ENCODE measurements at places on chromosomes 16 and 17.

GRCh38 chr17:74654742-74655141 is 31.2 kb upstream of the CD300E start:
- no peak for DNase-seq

DNA sequence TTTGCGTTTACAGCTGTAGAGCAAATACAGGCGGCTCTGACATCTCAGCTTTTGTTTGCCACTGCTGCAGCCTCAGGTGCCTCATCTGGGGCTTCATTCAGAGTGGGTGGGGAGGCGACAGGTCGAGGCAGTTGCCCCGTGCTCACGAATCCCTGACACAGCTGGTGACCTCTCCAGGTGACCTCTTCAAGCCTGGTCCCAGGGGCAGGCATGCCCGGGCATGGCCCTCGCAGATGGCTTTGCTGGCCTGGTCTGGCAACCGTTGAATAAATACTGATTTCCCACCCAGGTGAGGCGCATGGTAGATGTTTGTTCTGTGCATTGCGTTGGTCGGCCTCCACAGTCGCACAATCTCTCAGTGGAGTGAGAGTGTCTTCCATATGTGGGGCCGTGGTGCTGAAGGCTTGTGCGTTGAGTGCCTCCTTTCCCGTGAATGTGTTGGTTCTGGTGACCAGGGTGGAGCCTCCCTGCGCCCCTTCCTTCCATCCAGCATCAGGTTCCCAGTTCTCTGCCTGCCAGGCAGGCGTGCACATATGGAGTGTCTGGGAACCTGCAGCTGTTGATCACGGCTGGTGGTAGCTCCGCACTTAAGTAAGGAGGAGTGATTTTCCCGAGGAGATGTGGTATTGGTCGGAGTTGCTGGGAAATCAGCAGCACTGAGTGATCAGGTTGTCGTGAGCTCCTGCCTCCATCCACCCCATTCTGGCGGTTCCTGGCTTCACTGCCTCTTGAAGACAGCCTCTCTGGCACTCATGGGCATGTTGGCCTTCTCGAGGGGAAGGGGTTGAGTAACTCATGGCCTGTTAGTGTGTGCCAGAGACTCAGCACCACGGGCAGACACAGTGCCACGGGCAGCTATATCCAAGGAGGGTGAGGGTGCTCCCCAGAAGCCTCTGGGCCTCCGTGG is 149.7 kb downstream of the RPTOR start:
- no peak for DNase-seq

DNA sequence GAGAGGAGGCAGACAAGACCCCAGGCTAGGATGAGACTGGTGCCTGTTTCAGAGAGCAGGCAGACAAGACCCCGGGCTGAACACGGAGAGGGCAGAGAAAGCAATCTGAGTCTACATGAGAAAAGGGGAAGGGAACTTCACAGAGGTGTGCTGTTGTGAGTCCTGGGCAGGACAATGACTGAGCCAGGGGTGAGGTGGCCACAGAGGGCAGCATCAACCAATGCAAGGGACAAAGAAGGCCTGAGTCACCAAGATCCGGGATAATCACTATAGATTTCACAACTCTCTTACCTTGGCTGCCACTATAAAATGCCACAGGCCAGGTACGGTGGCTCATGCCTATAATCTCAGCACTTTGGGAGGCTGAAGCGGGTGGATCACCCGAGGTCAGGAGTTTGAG is 89.0 kb downstream of the SLC39A11 start:
- DNase-seq = no peak

- no peak for DNase-seq
Measured at GRCh38 chr16:14576532-14576931, 53.5 kb downstream of the PARN start.

GRCh38 chr17:21287703-21288449 is 3.4 kb downstream of the MAP2K3 start:
- DNase-seq = peak; percentile 97

- no peak for DNase-seq
Measured at GRCh38 chr17:1377334-1377733, 22.7 kb downstream of the YWHAE start.

DNA sequence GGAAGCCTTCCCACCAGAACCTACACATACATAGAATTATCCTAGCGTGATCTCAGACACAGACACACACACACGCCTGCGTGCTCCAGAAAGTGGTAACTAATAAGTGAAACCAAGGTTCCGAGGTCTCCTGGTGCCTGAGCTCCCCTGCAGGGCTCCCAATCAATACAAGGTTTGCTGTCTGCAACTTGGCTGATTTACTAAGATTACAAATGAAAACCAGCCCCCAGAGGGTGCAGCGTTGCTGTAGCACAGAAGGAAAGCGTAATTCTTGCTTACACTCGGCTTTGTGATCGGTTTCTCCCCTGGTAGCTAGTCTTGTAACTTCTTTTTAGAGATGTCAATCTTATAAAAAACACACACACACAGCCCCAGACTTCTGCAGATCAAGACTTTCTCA is 334.1 kb upstream of the XYLT1 start:
- DNase-seq = no peak

GRCh38 chr16:70652322-70652721 is 6.0 kb downstream of the IL34 start:
- no peak for DNase-seq

DNA sequence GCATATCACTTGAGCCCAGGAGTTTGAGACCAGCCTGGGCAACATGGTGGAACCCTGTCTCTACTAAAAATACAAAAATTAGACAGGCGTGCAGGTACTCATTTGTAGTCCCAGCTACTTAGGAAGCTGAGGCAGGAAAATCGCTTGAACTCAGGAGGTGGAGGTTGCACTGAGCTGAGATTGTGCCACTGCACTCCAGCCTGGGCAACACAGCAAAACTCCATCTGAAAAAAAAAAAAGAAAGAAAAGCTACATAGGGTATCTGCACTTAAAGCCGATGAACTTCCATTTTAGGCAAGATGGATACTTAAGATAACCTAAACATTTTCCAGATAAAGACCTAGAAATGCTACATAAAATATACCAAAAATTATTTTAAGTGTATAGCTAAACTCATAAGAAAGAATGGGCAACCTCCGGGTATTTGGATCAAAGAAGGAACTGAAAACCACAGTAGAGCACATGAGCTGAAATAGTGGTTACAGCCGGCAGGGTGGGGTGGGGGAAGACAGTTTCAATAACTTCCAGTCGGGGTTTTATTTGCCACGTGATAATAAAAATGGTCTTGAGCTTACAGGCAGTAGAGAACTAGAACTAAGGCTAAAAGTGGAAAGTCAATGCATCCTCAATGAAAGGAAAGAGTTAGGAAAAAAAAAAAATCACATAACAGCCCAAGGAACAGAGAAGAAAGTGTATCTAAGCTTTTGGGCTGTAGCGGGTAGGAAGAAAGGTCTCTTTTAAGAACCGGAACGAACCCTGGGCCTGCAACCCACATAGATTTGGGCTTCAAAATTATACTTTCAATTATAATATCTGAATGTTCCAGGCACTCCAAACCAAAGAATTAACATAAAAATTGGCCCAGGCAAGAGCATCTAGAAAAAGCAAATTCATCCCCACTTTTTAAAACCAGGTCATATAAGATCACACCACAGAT is 53.1 kb downstream of the CFDP1 start:
- DNase-seq = no peak

DNA sequence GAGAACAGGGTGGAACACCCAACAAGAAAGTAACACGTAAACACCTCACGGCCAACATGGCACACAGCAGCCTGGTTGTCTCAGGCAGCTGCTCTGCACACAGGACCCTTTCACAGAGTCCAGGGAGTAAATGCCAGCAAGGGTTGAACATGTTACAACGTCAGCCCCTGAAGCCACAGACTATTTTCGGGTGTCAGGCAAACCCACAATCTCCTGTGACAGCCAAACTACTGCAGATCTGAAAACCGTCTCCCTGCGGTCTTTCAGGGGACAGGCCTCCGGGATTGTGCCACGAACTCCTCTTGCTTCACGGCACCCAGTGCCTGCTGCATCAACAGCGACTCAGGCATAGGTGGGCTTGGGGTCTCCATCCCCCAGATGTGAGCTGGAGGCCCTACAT is 127.7 kb downstream of the XYLT1 start:
- DNase-seq = no peak

DNA sequence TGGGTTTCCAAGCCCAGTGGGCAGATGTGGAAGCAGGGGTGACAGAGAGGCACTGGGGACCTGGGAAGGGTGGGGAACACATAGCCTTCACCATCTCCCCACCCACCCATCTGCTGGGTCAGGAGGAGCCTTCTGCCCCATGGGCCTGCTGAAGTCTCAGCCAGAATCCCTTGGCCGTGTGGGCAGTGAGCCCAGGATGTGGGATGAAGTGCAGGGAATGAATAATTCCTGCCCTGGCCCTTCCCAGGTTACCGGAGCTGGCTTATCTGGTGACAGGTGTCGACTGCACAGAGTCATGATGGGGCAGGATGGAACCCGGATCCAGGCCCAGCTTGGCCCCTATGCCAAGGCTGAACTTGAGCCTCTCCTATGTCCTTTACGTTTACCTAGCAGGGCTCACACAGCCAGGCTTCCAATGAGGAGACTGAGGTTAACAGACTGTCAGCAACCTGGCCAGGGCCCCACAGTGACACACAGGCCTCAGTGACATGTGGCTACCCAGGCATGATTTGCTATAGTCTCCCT is 17.5 kb downstream of the ATP2A3 start:
- DNase-seq = no peak

- no peak for DNase-seq
Measured at GRCh38 chr17:20611309-20611708, 31.8 kb downstream of the CDRT15L2 start.

GRCh38 chr17:82802075-82802780 is 37.6 kb downstream of the ZNF750 start:
- DNase-seq = no peak

DNA sequence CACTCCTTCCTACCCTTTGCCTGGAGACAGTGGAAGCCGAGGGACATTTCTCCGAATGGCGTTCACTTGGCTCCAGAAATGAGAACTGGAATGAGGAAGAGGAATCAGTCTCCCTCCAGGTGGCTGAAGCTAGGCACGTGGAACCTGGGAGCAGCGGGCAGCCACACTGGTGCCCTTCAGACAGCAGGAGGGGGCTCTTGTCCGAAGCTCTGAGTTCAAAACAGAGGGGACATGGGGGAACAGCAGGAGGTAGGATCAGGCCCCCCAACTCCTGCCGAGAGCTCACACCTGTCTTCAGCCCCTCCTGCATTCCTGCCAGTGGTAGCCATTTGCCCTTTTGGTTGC is 41.5 kb downstream of the TMEM235 start:
- DNase-seq = no peak

DNA sequence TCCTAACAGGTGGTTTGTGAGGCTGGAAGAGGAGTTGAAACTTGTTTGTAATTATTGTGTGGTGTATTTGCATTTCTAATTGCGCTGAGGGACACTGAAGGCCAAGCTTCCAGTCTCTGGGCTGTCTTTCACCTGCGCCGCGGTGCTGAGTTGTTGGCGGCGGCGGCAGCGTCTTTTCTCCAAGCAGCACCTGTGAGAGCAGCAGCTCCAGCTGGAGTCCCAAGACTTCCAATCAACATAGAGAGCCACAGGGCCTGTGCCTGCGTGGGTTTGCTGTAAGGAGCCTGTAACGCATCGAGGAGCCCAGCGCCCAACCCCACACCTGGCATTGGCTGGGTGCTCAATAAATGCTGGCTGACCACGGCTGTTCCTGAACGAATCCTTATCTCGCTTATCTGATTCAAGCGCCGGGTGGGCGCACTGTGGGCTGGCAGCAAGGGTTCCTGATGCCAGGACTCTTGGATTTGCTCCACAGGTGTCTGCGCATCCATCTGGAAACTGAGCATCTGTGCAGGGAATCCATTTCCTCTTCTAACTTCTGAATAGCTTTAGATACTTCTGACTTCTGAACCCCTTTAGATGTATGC is 138.1 kb downstream of the ASIC2 start:
- DNase-seq = no peak

DNA sequence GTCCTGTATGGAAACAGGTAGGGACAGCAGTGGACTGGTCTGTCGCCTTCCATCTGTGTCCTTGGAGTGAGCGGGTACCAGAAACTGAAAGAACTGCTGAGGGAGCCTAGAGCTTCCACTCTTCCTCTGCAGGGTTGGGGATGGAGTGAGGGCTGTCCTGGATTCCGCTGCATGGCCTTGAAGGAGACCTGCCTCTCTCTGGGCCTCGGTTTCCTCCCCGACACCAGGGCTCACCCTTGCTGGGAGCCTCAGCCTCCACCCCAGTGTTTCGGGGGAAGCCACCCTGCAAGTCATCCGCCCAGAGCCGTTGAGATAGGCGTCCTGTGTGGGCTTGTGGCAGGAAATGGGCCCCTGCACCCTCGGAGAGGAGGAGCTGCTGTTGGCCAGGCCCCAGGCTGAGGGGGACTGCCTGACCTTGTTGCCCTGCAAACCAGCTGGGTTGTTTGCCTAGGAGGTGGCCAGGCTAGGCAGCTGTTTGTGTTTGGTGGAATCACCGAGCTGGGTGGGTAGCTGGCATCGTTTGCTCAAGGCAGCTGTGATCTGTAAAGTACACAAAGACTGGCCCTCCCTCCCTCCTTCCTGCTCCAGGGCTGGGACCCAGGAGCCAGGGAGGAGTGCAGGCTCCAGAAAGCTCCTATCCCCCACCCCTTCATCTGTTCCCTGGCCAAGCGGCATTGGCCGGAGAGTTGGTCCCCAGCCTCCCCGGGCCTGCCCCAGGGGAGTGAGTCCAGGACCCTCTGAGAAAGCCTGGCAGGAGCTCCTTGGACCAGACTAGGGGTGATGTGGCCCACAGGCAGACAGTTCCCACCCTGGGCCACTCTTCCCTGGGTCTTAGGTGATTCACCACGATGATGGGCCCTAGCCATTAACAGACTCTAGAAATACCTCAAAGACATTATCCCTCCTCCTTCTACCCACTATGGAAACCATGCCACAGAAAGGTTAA is 1.3 kb downstream of the RAB37 start:
- DNase-seq = peak; percentile 94

- DNase-seq = no peak
Measured at GRCh38 chr16:69921127-69921526, 30.0 kb upstream of the CLEC18A start.

DNA sequence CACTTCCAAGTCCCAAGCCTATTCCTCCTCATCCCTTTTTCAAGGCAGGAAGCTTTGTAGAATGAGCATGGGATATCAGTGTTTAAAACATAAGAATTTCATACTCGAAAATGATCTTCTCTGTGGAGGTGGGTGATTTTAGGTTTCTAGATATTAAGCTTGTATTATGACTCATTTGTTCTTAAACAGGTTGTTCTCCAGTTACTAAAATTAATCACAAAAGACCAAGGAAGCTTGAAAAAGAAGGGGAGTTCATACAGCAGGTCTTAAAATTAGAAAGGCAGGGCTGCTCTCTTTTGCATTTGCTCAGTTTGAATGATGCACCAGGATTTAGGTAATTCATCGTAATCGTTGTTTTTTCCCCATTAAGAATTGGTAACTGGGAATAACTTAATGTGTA is 208.7 kb downstream of the PRKCA start:
- DNase-seq = no peak

Measured in SJSA1 (cell line).